Fibroblast of the aortic adventitia (primary cell): ENCODE measurements at places on chromosomes 3 and 15. TPM values are rescaled to one million over a fixed set of nuclear protein-coding genes. Genes with fewer than 3 reads are reported as not detected.

The RARRES1 gene
- total RNA-seq: 39.3 and 47.8 TPM in 2 replicates

- DNase-seq: no peak
Observed at GRCh38 chr15:101505610-101506337, 16.3 kb upstream of the PCSK6 start.

The QTRT2 gene
- total RNA-seq: 23.7 and 33.9 TPM in 2 replicates

- DNase-seq: no peak
Observed at GRCh38 chr15:79541196-79541595, 109.1 kb downstream of the MINAR1 start.

The MRPS25 gene
- 12.7 and 17.0 TPM in 2 replicates for total RNA-seq

The TSEN2 gene
- 8.4 and 17.7 TPM in 2 replicates for total RNA-seq

DNA sequence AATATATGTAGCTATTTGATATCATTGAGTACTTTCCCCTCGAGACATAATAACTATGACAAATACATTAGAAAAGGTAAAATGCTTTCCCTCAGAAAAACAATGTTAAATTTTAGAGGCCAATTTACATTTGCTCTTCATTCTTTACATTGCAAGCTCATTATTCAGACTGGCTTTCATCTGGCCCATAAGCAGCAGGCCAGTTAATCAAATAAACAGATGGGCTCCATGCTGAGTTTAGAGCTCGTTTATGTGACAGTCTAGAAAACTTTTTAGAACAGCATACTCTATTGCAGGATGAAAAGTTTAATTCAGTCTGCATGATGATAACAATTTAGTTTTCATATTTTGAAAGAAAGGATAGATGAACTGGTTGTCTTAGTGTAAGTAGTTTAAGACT is 150.6 kb downstream of the DUT start:
- no peak for DNase-seq

DNA sequence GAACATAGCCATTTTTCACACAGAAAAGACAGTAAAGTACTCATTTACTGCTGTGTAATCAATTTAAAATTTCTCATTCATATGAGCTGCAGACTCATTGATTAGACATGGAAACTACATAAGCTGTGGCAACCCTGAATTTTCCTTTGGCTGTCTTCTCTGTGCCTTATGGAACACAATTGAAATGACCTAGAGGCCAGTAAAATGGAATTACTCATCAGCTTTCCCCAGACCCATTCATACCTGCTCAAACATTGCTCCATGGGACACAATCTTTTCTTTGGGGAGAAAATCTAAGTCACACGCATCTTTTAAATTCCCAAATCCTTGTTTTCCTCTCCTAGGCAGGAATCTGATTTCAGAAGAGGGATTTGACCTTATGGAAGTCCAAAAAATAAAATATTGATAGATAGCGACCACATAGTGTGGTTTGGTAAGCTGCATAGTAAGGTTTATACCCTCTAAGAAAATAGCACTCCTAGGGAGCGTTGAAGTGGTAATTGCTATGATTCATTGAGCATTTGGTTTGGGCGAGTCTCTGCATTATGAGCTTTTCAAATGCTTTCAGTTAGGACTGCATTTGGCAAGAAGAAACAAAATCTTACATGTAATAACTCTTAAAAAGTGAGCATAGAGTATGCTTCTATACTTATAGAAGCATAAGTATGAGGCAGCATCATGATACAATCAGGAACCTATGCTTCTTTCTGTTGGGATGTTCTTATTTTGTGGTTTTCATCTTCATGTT is 243.4 kb upstream of the GADL1 start:
- DNase-seq: no peak

The ITIH3 gene
- under 0.01 and 0.49 TPM in 2 replicates for total RNA-seq

DNA sequence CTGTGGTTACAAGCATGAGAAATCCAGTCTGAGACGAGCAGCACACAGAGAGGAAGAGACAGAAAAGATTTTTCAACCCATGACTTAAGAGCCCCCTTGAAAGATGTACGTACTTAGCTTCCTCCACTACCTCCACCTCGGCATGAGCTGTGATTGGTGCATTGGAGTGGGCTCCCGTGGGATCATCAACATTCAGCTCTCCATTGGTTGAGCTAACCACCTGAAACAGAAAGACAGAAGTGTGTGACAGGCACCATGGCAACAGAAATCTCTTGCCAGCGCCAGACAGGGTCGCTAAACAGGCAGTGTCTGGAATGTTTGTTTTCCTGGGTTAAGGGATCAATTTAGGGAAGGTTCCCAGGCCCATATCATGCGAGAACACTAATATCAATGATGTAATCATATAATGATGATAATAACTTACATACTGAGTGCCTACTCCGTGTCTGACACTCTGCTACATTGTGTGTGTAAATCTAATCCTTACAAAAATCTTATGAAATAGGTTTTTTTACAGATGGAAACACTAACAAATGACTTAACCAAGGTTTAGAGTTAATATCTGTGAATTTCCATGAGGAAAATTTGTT is 17.5 kb upstream of the PPIB start:
- DNase-seq: no peak

- DNase-seq: no peak
Observed at GRCh38 chr3:19757773-19758172, 176.2 kb downstream of the EFHB start.

DNA sequence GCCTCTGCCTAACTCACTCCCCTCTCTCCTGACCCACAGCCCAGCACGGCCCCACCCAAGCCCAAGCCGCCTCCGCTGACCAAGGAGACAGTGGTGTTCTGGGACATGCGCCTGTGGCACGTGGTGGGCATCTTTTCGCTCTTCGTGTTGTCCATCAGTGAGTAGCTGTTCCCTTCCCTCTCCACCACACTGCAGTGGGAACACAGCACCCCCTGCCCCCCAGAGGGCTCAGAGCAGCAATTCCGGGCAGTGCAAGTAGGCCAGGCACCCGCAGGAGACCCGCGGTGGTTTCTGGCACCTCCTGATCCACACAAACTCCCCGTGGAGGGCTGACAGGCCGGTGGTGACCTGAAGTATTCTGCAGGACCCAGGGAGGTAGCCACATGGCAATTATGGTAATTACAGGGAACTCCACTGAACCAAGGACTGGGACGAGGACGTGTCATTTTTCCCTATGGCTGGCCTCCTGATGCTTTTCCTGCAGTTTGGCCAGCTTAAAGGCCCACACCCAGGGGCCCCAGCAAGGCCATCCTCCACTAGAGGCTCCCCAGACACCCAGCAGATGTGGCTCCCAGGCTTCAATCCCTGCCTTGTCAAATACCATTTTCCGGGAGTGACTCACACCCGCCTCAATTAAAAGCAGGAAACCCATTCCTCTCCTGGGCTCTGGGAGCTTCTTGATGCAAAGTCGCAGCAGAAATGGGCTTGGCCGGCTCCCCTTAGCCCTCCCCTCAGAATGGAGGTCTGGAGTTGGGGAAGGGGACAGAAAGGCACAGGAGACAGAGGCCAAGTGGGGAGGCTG is 4.8 kb downstream of the TMIE start:
- DNase-seq: peak; percentile 31

- peak; percentile 22 for DNase-seq
Observed at GRCh38 chr3:174153871-174154270, 705.3 kb upstream of the NAALADL2 start.

DNA sequence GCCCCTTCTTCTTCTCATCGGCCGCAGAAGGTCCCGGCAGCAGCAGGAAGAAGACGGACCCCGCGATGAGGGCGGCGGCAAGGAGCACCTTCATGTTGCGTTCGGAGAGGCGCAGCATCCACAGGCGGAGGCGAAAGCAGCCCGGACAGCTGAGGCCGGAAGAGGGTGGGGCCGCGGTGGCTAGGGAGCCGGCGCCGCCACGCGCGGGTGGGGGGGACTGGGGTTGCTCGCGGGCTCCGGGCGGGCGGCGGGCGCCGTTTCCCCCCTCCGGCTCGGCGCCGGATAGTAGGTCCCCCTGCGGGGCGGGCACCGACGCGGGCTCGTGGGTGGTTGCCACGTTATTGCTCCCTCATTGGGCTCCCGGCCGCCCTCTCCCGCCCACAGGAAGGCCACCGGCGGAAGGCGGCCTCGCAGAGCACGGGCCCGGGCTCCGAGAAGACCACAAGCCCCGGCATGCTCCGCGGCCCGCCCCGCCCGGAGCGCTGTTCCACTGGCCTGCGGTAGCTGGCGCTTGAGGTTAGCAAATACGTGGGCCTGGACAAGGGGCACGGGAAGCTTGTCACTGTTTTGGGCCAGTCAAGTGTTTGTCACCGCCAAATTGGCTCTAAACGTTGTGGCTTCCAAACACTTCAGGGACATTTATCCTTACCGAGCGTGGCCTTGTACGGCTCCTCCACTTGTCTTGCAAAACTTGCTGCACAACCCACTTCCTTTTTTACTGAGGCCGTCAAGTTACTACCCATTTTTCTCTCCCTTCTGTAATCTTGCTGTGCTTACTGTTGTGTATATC is at the start of gene PPIB:
PPIB (minus strand) TSS at position 154 of the 790 bp plus-strand sequence; CDS start at position 118, 36 bp downstream.
- peak; percentile 96 for DNase-seq

DNA sequence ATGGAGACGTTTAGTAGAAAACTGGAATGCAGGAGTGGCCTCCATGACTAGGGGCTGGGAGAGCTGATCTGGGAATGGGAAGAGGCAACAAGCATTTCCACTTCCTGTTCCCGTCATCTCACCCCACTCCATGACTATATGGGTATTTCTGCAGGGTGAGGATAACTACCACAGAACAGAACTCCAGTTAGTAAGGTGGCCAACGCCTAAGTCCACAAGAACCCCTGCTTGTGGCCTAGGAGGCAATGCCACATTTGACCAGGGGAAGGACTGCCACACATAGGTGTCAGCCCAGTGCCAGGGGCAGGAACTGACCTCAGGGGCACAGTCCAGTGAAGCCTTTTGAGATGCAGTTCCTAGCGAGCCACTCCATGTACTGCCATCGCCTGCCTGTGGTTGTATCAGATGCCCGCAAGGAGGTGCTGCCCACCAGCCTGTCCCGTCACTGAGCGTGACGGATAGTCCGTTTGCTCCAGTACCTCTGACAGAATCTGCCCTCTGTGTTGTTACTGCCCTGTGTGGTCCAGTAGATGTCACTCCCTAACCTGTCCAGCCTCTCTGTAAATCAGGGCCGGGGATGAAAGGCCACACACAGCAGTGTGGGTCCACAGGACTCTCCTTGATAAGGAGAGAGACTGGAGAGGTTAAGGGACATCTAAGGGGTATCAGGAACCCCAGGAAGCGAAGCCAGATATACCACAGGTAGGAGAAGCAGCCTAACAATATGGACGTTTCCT is 3.5 kb upstream of the MTFMT start:
- DNase-seq: peak; percentile 56

The P2RY1 gene
- 0.81 and 1.1 TPM in 2 replicates for total RNA-seq

- no peak for DNase-seq
Observed at GRCh38 chr3:9135526-9135925, 113.9 kb downstream of the SRGAP3 start.

- DNase-seq: no peak
Observed at GRCh38 chr3:20846832-20847231, 660.8 kb upstream of the SGO1 start.

GRCh38 chr3:11522398-11522715 is 121.4 kb downstream of the VGLL4 start:
- DNase-seq: no peak

DNA sequence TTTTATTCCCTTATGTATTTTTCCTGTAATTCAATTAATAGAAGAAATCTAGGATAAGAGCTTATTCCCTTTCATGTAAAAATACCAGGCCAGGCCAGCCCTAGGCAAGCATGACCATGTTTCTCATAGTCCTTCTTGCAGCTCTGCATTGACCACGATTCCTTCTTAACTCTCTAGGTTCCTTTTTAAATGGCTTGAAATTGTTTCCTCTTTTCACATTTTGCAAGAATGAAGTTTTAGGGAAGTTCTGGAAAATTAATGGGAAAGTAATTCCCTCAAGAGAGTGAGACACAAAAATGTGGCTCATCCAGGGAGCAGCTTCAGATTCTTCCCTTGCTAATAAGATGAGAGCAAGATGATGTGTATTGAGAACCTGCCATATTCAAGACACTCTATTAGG is 116.5 kb upstream of the FGF7 start:
- no peak for DNase-seq

GRCh38 chr3:193078996-193079753 is 161.5 kb upstream of the MB21D2 start:
- DNase-seq: no peak

DNA sequence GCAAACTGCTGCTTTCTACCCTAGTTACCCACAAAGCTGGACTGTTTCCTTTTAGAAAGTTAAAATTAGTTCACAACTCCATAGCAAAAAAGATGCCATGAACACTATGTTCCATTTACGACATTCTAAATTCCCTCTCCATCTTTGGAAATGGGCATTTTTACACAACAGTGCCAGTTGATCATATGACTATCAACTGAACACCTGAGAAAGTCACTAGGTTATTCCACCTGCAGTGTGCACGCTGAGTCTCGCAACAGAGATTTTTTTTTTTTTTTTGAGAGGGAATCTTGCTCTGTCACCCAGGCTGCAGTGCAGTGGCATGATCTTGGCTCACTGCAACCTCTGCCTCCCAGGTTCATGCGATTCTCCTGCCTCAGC is 120.3 kb downstream of the SNRK start:
- no peak for DNase-seq

The SLC28A2 gene
- total RNA-seq: not detected in 2 replicates

GRCh38 chr3:89368846-89369245 is 261.4 kb downstream of the EPHA3 start:
- no peak for DNase-seq
